ENCODE measurements at places on chromosomes 12 and 14. TPM values are rescaled to one million over a fixed set of nuclear protein-coding genes. Genes with fewer than 3 reads are reported as not detected.

The NKX2-1 gene
- not detected for total RNA-seq

The NR1H4 gene
- not detected for total RNA-seq

The CISTR gene
- not detected for total RNA-seq

The SIVA1 gene
- total RNA-seq = 260 TPM

The TULP3 gene
- total RNA-seq = 34.3 TPM

Data from tibial nerve (tissue), 4 donors.